Stimulated activated CD4-positive, alpha-beta T cell treated with anti-CD3 and anti-CD28 coated beads, TNF-alpha, amount 100 ng/mL, for 4 hours (primary cell): ENCODE measurements at places on chromosomes 13 and 19.

DNA sequence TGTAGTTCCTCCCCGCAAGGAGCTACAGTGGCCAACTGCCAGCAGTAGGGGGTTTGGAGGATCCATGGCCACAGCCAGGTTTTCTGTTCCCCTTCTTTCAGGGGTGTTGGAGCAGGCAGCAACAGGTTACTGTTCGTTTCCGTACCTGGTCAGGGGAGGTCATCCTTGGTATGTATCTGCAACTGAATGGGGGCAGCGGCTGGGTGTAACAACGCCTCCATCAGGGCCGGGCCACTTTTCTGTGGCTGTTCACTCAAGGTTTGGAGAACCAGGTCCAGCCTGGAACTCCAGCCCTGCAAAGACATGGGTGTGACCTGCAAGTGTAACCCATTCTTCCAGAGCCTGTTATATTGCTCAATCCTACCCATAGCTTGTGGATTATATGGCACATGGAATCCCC is 732.3 kb upstream of the MIR17HG start:
- DNase-seq: no peak

DNA sequence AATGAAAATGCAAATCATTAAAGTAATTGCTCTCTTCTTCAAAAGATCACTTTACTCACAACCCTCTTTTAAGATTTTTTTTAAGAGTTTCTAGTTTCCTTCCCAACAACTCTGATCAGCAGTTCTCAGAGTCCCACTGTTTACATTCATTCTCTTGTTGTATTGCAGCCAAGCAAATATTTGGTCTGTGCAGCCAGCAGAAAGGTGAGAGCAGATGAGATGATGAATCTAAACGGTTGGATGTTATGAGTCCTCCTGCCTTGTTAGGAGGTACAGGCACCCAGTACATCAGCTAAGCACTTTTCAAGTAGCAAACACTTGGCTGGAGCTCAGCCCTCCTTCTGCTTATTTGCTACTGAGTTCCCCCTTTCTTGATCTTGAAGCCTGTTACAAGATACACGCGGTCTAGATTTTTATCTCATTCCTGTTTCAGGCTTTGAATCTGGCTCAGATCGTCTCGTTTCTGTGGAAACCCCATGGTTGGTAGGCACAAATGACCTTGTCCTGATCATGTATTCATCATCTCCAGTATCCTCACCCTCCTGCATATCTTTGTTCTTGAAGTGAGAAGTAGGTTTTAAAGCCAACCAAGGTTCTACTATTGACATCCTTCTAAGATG is 300.7 kb downstream of the DCT start:
- DNase-seq: no peak

GRCh38 chr19:17553256-17553655 is 2.2 kb upstream of the COLGALT1 start:
- DNase-seq: no peak

DNA sequence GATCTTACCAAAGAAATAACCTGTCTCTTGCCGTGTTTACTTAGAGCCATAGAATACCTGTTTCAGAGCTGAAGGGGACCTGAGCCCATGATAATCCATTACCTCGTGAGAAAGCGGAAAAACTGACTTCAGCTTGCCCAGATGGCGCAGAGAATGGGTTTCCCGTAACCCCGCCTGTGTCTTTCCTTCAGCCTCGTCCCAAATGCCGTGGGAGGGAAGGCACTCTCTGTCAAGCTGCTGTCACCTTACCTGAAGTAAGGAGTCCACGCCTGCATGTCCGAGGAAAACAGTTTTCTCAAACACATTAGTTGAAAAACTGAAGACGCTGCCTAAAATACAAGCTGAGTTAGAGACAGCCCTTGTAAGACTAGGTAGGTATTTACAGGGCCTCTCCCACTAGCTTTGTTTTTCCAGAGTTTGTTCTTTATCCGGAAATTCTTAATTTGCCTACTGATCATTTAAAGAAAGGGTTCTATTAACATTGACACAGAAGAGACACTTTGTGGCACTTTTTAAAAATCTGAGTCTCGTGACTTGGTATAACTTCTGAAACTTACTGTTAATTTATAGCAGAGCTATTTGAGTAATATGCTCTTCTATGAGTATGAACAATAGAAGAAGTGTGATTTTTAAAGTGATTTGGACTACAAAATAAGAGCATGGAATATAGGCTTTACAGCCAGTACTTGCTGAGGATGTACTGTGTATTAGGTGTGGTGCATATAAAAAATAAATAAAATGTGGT is 1.3 kb upstream of the INTS6 start:
- DNase-seq: peak; percentile 23

DNA sequence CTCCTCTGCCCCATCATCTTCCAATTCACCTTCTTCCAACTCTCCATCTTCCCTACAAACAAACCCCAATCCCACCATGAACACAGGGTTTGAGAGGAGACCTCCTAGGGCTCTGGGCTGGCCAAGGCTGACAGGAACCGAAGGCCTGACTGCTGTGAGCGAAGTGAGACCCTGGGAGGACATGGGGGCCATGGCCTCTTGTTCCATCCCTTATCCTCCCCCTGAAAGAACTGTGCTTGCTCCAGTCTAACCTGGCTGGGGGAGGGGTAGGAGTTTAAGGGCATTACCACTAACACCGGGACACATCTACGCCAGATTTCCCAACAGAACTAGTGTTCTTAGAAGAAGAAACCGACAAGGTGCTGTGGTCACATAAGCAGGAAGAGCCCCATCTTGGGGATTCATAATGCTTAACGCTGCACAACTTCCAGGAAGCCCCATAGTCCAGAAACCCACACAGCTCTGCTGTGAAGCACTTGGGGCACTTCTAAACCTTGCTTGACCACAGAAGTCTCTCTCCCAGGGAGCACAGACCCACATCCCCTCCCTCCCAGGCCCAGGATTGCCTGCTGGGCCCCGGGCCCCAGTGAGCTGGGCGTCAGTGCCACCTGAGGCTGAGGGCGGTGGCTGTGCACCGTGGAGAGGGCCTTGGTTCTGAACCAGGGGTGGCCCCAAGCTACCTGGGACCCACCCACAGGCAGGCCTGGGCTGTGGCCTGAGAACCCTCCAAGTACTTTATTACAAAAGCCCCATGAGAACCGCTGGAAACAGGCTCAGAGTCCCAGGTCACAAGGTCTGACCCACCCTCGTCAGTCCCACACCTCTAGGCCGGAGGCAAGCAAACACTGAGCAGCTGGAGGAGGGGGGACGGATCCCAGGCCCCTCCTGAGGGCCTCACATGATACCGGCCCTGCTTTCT is 18.8 kb downstream of the ZC3H4 start:
- no peak for DNase-seq

- no peak for DNase-seq
Measured at GRCh38 chr19:39171479-39172465, 25.0 kb upstream of the NCCRP1 start.

- DNase-seq: no peak
Measured at GRCh38 chr19:2230807-2231533, 5.2 kb downstream of the PLEKHJ1 start.

- DNase-seq: no peak
Measured at GRCh38 chr13:76982061-76982460, 9.8 kb upstream of the CLN5 start.

- no peak for DNase-seq
Measured at GRCh38 chr13:95642028-95642621, 2.4 kb downstream of the DZIP1 start.

DNA sequence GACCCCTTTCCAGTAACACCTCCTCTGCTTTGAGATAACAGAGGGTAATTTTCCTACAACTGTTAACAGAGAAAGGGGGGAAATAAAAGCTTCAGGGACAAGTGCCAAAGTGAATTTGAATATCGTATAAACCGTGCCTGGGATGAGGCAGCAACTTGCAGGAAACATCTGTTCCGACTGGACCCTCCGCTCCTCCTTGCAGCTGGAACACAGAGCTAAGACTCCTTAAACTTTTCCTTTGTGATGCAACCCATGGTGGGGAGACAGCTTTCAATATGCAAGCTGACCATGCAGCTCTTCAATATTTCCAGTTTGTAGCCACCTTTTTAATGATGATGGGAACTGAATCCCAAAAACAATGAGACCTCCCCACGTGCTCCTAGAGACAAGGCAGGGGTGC is 432.6 kb downstream of the ZNF536 start:
- DNase-seq: no peak

DNA sequence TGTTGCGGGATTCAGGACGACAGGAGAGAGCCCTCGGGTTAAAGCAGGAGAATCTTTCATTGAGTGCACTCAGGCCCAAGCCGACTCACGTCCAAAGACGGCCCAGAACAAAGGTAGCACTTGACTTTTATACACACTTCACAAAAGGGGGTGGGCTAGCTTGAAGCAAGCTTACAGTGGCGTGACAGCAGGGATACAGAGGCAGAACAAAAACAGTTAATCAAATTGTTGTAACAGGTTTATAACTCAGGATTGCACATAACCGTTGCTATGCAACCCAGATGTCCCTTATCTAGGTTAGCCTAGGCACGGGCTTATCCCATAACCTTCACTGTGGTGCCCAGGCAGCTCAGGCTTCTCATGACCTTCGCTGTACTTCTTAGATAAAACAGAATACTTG is 2.0 kb downstream of the MED25 start:
- DNase-seq: no peak

DNA sequence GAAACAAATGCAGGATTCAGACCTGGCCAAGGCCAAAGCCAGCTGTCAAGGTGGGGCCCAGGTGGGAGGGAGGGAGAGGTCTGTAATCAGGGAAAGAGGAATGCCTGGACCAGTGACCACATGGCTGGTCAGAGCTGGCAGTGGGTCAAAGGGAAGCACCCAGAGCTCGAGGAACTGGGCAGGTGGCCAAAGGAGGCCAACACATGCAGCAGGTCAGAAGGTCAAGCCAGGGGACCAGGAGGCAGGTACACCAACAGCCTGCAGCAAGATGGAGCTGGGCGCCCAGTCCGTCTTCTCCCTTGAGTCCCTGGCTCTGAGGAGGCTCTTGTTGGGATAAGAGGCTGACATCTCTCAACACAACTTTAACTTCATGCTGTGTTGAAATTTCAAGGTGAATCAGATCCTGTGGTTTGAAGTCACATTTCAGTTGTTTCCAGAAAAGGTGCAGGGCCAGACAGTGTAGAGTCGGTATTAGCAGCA is 17.1 kb downstream of the GPATCH1 start:
- no peak for DNase-seq

- DNase-seq: no peak
Measured at GRCh38 chr19:35812220-35813042, at the start of gene PRODH2. Gene PRODH2 (minus strand): TSS chr19:35812845. CDS start chr19:35812805, 40 bp downstream.

GRCh38 chr13:101618440-101619187 is 166.1 kb downstream of the ITGBL1 start:
- no peak for DNase-seq

DNA sequence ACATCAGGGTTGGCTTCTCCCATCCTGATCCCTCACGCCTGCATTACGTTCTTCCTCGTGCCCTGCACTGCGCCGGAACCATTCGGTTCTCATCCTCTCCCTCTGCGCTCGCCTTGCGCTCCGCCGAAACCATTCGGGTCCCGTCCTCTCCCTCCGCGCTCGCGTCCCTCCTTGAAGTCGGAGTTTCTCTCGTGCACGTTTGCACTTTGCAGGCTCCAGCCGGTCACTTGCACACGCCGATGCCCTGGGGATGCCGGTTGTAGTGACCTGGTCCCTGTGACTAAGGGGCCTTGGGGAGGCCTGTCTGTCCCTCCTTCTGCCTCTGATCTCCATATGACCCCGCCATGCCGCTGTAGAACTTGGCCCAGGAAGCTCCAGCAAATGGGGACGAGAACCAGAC is 265.8 kb downstream of the TEX29 start:
- no peak for DNase-seq

DNA sequence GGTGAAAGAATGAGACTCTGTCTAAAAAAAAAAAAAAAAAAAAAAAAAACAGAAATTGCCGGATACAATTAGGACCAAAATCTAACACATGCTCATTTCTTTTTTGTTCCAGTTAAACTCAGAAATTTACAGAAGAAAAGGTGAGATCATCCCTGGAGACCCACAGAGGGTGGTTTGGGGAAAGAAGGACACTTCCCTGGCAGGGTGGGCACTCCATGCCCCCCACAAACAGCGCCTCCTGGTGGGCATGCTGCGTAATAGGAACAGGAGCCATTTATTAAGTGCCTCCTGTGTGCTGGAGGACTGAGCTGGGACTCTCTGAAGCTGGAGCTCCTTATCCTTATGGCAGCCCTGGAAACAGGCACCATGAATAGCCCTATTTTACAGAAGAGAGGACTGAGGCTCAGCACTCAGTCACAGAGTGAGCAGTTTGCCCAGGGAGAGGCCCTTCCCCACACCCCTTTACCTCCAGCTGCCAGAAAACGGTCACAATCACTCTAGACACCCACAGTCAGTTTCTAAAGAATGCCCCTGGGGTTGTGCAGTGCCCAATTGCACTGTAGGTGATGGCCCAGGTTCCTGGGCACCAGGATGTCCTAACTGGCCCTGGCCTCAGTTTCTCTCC is 10.1 kb downstream of the C19orf38 start:
- DNase-seq: no peak

GRCh38 chr19:42216653-42217519 is 591 bp downstream of the DEDD2 start:
- no peak for DNase-seq
